ENCODE measurements at places on chromosomes 1 and 21.
A peak's percentile ranks its signal among the peaks of the same experiment; 100 is the strongest.

GRCh38 chr1:90964444-90965035, 57.3 kb downstream of the ZNF644 start:
- DNase-seq: no peak

DNA sequence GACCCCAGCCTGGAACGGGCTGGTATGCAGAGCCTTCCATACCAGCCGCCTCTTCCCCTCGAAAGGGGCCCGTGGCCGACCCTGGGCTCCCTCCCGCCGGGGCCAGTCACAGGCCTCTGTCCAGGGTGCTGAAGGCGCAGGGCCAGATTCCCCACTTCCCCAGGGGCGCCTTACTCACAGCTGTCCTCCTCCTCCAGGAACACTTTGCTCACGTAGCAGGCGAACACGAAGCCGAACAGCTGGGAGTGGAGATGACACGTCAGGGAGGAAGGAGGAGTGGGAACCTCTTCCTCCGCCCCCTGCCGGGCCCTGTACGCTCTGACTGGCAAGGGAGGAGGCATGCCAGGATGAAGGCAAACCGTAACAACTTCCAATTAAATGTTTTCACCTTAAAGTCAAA, 57.3 kb downstream of the NKAIN1 start:
- peak; percentile 81 for DNase-seq

DNA sequence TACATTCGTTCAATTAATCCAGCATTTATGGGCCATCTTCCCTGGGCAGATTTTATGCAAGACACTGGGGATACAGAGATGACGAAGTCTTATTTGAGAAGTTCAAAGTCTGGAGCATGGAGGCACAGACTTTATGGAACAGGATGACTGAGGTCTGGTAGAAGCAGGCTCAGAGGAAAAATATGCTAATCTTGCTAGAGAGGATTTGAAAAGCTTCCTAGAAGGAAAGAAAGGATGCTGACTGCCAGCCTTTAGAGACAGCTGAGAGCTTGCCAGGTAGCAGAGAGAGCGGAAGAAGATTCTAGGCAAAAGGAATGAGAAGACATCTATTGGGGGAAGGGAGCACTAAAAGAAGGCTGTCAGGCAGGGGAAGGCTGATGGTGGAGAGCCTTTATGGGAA, 75.5 kb upstream of the ATP5PO start:
- no peak for DNase-seq

DNA sequence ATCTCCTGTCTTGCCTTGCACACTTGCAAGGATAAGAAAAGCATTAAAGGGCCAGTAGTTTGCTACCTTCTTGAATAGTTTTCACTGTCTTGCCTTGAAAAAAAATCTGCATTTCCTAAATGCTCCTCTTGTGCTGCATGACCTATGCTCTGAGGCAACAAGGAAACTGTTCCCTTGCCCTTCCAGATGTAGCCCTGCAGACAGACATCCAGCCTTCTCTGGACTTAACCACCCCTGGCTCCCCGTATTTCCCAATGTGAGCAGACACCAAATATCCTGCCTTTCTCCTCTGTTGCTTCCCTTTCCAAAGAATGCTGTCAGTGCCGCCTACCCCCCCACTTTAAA, 177.6 kb downstream of the GABPA start:
- no peak for DNase-seq

GRCh38 chr1:228050571-228051231, 31.8 kb upstream of the ARF1 start:
- DNase-seq: peak; percentile 39

DNA sequence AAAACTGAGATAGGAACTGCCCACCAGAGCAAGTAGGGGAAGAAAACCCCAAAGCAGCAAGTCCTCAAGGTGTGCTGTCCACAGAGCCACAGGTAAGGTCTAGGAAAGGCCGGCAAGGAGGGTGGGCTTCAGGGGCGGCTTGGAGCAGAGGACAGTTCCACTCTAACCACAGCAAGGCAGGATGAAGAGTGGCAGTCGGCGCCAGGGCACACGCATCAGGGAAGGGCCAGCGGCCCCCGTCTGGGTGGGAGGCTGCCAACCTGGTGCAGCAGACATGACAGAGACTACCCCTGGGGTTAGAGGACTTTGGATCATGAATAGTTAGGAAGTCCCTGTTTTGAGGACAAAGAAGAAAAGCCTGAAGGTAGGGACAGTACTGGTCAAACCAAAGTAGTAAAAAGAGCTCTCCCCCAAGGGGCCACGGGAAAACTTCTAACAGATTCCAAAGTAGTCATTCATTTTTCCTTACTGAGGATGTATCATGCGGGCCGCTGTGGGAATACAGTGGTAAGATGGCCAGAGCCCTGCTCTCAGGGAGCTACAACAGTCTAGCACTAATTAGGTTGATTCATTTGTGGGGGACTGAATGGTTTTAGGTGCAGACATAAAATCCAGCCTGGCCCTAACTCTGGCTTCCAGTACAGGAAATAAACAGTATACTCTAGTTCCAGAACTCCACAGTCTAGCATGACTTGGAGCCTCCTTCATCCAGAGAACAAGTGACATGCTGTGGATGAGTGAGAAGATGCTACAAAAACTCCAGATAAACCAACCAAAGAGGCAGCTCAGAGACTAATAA, 3.5 kb upstream of the RAP1GAP start:
- no peak for DNase-seq

DNA sequence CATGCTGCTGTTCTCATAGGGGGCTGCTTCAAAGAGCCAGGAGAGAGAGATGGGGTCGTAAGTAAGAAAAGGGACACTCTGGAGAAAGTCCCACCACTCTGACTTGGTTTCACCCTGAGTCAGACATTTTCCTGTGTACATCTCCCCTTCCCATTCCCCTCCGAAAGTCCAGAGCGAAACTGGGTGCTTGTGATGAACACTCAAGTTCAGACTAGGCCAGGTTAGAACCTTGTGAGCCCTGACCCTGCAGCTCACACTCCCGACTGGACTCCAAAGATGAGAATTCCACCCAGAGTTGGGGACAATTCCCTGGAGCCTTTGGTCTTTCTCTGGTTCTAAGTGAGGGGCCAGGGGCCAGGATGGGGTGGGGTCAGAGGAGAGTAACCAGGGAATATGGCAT, 139.5 kb downstream of the CNIH3 start:
- DNase-seq: no peak

DNA sequence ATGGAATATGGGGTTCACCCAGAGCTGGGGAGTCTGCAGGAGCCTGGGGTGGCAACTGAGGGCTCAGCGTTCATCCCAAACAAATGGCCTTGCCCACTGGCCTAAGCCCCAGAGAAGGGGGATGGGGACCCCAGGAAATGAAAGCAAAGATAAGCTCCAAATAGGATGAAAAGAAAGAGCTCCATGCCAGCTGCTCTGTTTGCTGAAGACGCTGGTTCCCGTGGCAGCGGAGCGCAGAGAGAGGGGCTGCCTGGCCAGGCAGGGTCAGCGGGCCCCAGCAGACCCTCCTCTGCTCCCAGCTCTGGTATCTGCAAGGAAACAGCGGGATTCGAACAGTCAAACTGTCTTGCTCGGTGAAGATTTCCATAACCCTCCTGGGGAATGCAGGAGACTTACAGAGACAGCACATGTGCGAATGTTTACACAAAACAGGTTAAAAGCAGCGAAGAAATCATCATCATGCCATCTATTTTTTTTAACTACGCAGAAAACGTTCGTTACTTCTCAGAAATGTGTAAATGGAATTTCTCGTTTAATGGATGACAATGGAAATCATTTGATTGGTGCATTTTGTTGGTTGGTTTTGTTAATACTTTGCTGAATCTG, 94.4 kb downstream of the PDE9A start:
- no peak for DNase-seq

- DNase-seq: peak; percentile 80
Observed at GRCh38 chr1:159188375-159188788, 16.3 kb upstream of the ACKR1 start.

DNA sequence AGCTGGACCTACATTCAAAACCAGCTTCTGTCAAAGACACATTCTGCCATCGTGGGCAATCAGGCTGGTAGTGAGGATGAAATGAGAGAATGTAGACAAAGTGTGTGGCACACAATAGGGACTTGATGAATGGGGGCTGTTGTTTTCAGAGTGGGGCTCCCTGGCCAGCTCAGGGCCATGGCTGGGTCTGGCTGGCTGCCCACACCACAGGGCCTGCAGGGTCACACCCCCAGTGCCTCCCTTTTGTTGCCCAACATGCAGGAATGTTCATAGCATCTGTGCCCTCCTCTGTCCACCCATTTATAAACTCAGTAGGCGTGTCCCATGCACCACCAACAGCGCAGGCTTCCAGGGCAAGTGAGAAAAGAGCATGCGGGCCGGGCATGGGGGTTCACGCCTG, 20.8 kb upstream of the ECE1 start:
- no peak for DNase-seq

- no peak for DNase-seq
Observed at GRCh38 chr1:40766560-40766959, 17.0 kb upstream of the KCNQ4 start.

DNA sequence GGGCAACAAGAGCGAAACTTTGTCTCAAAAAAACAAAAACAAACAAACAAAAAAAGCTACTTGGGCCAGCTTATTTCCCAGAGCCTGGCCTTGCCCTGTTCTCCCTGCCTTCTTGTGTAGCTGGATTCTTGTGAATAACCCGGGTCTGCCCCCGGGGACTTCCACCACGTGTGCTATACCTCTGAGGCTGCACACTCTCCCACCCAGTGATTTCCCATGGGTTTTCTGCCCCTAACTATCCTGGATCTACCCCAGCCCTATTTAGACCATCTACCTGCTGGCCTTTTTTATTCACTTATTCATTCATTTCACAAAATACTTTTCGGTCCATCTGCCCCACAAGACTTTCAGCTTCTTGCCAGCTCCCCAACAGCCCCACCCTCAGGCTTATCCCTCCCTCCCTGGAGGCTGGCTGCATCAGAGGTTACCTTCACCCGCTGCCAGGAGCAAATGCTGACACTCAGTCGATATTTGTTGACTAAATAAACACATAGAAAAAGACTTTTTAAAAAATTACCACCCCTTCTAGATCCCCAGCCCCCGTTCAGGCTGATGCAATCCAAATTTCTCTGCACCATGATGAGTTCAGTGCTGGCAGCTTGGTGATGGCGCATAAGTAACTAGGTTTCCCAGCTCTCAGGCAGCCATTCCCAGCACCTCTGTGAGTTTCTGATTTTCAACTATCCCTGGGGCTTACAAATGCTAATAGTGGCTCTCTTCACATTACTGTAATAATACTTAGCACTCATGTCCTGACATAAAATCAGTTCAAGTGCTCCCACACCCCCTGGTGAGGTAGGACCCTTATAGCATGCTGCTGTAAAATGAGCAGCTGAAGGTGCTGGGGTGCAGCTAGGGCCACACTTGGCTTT, 30.7 kb upstream of the TARBP1 start:
- DNase-seq: no peak

- no peak for DNase-seq
Observed at GRCh38 chr1:92749024-92749634, 35.8 kb downstream of the EVI5 start.

DNA sequence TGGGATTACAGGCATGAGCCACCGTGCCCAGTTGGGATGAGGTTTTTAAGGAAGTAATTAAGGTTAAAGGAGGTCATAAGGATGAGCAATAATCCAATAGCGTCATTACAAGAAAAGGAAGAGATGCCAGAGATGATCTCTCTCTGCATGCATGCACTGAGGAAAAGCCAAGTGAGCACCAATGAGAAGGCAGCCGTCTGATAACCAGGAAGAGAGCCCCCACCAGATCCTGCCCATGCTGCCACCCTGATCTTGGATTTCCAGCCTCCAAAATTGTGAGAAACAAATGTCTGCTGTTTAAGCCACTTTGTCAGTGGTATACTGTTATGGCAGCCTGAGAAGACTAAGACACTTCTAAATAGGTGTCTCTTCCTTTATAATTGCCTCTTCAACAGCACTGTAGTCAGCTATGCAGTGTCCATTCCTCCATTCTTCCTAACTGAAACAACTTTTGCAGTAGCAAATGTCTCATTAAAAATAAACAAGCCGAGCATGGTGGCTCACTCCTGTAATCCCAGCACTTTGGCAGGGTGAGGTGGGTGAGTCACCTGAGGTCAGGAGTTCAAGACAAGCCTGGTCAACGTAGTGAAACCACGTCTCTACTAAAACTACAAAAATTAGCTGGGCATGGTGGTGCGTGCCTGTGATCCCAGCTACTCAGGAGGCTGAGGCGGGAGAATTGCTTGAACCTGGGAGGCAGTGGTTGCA, 216.2 kb upstream of the RUNX1 start:
- DNase-seq: no peak

DNA sequence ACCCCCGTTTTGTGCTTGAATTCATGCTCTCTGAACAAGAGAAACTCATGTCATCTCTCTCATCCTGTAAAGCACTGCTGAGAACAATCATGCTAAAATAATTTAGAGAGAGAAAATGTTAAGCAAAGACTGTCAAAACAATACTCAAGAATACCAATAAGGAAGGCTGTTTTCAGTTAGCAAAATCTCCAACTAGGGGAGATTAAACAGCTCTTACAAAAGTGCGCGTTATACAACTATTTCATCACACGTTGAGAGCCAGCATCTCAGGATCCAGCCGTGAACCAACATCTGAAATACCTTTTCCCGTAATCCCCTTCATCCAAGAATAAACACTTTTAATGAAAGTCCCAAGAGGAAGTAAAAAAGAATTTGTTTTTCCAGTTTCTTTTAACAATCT, 44.1 kb upstream of the KCNJ15 start:
- DNase-seq: no peak

DNA sequence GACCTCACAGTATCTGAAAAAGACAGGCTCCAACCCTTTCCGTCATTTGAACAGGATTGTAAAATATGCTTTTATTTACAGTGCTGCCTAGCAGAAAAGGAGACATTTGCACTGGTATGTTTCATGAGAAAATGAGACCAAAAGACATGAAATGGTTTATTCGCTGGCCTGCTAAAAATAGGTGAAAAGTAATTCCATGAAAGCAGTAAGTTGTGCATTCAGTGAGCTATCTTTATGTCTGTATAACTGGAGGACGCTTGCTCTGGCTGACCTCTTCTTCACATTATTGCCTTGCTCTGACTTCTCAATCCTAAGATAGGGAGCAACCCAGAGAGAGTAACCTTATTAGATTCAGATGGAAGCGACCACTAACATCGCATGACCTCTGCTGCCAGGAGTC, 38.3 kb downstream of the ODF2L start:
- DNase-seq: no peak

DNA sequence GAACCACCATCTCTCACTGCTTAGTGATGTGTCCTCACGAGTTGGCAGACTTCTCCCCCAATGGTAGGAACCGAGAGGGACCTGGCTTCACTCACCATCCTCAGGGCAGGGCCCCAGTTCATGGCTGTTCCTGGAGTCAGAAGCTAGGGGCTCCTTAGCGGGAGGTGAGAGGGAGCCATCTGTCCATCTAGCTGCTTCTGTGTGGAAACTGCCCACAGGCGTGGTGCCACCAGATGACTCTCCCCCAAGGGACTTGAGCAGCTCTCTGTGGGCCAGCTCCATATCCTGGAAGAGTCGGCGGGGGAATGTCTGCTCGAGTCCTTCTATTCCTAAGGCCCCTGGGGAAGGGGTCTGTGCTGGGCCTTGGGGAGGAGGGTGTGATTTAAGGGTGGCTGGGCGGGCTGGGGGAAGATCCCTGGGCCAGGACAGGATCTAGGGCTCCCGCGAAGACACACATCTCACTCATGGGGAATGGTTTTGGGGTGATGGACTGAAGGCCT, 16.3 kb downstream of the LRRC71 start:
- no peak for DNase-seq

DNA sequence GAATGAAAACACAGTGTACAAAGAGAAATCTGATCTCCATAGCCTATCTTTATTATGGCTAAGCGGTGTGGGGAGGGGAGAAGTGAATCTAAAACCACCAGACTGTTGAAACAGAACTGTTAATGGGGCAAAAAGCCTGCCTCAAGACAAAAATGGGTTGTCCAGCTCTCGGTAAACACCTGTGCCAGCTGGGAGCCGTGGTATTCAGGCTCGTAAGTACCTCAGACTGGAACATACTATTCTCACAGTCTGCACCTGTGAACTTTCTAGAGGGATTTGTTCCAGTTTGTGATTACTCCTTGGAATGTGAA, 42.7 kb upstream of the ATP1A1 start:
- no peak for DNase-seq
